ENCODE measurements at places on chromosomes 16 and 17. TPM values are rescaled to one million over a fixed set of nuclear protein-coding genes. Genes with fewer than 3 reads are reported as not detected.

NAGPA gene
- 14.6 TPM for polyA plus RNA-seq

IRX5 gene
- polyA plus RNA-seq = 6.0 TPM

ZNF750 gene
- polyA plus RNA-seq = 1.6 TPM

CFAP97D1 gene
- not detected for polyA plus RNA-seq

CRHR1 gene
- polyA plus RNA-seq = not detected

PIPOX gene
- polyA plus RNA-seq = 10.4 TPM

TBC1D3C gene
- not detected for polyA plus RNA-seq

DNA sequence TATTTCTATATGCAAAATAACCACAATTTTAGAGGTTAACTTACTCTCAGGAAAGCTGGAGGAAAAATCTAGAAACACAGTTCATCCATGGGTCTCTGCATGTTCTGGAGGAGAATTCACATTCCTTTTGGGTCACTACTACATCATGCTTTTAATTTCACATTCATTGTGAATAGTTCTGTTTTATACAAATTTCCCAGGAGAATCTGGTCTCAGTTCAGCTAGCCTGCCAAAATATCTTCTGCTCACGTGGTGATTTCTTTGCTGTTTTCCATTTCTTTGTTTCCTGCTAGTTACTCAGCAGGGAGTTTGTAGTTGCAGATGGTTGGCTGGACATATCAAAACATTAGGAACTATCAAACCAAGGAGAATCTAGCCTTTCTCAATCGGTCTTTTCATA, at the start of gene ABCA9:
Gene ABCA9 (minus strand): TSS at position 106 of the 400 bp plus-strand sequence. CDS start 9,801 bp downstream, outside the sequence.
- DNase-seq = no peak

- no peak for DNase-seq
These were observed 30.2 kb downstream of the XPO6 start for GRCh38 chr16:28181515-28181914.

DNA sequence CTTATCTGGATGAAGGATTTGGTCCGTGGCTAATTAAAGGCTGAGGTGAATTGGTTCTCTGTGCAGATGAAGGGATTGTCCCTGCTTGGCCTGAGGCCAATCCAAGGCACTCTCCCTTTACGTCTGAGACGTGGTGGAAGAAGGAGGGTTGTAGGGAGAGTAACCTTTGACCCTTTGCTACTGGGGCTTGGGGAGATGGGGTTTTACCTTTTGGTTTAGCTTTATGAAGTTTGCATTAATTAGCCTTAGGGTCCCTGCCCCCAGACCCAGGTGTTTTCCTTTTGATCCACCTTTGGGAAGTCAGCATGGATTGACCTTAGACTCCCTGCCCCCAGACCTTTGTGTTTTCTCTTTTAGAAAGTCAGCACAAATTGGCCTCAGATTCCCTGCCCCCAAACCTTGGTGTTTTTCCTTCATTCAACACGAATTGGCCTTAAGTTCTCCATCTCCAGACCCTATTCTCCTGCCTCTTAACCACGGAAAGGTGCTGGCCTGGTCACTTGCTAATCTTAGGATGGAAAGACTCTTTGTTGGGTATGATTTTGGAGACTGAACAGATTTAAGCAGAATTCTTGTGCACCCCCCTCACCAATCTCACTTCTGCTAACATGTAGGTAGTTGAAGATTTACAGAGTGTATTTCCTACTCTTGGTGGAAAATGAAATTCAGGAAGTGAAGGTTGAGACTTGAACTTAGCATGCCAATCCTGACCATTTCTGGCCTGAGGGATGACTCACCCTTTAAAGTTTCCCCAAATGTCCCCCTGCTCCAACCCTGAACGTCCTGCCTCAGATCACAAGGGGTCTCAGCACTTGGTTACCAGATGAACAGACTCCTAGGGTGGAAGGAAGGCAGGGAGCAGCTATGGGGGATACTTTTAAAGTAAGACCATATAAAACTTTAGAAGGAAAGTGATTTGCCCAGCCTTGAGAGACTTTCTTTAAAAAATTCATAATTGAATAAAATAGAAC, 23.1 kb upstream of the MMD start:
- no peak for DNase-seq

DNA sequence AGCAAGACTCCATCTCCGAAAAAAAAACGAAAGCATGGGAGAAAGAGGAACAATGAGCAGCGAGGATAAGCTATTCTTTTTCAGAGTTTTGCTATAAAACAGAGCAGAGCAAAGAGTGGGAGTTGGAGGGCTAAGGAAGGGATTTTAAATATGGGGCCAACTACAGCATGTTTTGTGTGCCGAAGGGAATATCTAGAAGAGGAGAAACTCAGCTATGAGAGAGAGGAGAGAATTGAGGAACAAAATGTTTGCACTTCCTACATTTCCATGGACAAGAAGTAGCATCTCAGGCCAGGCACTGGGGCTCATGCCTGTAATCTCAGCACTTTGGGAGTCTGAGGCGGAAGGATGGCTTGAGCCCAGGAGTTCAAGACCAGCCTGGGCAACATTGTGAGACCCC, 13.1 kb upstream of the GRB2 start:
- no peak for DNase-seq

- no peak for DNase-seq
These were observed 9.2 kb downstream of the TBC1D16 start for GRCh38 chr17:80026359-80027042.

- peak; percentile 33 for DNase-seq
These were observed 3.7 kb upstream of the MYL4 start for GRCh38 chr17:47205419-47205963.

DNA sequence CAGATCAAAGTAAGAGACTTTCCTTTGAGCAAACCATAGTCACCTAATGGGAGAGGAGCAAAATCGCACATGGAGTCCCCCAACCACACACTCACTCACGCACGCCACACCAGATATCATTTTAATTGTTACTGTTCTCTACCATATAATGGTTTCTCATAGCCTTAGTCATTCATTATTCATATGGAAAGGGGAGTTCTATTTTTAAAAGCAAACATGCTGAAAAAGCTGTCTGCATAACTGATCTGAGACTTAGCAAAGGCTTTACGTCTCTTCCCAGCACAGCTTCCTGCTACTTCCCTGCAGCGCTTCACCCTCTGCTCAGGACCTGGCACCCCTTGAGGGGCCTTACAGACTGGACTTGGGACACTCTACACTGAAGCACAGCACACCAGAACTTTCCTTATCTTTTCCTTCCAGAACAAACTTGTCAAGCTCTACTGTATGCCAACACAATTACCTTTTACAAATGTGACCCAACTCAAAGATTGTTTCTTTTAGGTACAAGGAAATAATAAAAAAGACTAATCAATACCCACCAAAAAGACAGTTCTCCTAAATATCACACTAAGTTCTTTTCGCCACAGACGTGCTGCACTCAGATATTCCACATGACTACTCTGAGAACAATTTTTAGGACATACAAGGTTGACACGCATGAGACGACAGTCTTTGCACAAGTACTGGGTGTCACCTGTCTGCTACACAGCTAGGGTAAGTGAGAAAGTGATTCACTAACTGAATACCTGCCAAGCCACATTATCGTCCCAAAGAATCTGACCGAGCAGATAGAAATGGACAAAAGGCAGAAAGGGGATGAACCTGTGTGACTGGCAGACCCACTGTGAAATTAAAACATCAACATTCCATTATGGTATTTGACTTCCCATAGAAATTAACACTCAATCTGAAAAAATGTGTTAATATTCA, 21.5 kb downstream of the SRP68 start:
- DNase-seq = no peak

DNA sequence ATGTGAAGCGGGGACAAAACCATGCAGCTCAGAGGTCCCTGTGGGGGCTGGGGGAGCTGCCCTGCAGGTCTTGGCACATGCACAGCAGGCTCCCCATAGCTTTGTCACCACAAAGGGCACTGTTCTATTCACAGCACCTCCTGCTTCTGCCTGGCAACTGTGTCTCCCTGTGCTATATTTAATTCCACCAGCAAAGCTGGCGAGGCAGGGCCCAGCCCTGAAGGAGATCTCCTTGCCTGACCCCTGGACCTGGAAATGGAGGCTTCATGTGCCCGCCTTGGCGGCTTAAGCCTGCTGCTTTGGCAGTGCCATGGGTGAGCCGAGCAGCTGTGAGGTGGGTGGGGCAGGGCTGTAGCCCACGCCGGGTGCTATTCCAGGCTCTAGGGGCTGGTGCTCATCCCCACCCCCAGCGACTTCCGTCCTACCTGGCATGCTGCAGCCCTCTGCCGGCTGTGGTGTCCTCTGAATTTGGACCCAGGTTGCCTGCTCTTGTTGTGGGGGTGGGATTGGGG, 6.8 kb downstream of the LDHD start:
- no peak for DNase-seq

DNA sequence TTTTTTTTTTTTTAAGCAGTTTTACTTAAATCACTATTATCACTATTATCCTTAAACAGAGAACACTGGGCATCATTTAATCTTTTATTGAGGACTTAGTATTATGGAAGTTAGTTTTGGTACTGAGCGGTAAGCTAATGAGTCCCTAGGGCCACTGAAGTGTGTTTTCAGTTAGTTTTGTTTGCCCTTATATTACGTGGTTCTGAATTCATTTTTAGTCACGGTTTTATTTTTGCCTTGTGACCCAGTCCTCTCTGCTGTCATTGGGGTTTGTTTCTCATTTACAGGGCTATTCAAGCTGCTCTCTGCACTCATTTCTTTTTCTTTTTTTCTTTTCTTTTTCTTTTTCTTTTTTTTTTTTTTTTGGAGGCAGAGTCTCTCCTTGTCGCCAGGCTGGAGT, 17.3 kb downstream of the RABEP1 start:
- DNase-seq = no peak

- no peak for DNase-seq
These were observed 15.8 kb upstream of the ZNF19 start for GRCh38 chr16:71504901-71505300.

GRCh38 chr17:76872221-76872873, 4.1 kb downstream of the MGAT5B start:
- DNase-seq = no peak

DNA sequence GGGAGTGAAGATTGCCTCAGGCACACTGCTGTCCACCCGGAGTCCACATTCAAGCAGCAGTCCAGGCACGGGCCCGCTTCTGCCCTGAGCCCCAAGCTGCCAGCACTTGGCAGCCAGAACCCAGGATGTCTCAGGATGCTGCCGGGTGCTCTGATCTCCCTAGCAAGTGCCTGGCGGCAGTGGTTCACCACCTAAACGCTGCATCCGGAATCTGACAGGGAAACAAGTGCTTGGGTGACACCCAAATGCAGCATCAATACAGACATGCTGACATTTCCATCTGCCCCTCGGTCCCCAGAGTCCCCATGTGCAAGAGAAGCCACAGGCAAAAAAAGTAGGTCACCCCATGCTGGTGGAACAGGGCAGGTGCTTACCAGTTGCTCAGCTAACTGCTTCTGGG, 197.1 kb upstream of the RPL38 start:
- no peak for DNase-seq

DNA sequence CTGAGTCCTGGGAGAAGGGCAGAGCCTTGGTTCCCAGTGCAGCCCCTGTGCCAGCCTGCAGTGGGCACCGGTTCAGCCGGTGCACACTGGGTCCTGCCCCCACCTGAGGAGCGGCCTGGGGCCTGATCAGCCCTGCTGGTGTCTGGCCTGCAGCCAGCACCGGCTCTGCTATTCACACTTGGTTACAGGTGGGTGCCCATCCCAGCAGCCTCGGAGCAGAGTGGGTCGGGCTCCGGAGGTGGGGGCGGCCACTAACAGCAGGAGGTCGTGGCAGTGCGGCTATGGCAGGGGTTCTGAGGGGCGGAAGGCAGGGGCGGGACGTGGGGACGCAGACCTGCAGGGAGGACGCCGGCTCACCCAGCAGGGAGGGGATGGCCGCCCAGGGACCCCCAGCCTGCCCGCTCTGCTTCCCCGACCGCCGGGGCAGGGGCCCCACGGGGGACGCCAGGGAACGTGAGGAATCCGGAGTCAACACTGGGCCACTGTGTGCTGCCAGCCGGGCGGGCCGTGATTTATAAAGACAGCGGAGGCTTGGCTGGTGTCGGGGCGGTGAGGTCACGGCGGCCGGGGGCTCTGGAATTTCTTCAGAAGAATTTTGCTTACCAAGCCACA, 20.3 kb downstream of the METRNL start:
- DNase-seq = no peak

DNA sequence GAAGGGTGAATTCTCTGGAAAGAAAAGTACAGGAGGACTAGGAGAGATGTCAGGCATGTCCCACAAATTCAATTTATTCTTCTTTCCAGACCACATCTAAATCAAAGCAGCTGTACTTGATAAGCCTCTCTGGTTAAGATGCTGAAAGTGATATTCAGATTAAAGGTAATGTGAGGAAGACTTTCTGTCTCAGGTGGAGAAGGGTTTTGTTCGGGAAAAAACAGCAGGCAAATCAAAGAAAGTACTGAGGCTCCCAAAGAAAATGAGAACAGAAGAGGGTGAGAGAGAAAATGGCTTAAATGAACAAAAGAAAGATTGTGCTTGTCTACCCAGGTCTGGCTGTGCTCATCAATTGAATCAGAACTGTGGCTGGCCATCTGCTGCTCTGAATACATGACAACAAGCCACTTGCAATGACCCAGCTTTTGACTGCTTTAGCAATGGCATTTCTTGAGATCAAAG, 55.6 kb downstream of the MMD start:
- DNase-seq = no peak

DNA sequence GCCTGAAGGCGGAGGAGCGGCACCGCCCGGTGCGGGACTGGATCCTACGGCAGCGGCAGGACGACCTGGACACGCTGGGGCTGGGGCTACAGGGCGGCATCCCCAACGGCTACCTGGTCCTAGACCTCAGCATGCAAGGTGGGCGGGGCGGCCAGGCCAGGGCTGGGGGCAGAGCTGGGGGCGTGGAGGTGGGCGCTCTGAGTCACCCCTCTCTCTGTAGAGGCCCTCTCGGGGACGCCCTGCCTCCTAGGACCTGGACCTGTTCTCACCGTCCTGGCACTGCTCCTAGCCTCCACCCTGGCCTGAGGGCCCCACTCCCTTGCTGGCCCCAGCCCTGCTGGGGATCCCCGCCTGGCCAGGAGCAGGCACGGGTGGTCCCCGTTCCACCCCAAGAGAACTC, 7.9 kb downstream of the MSLN start:
- DNase-seq = no peak

GRCh38 chr16:80946481-80946880, 60.2 kb downstream of the CMC2 start:
- DNase-seq = no peak

DNA sequence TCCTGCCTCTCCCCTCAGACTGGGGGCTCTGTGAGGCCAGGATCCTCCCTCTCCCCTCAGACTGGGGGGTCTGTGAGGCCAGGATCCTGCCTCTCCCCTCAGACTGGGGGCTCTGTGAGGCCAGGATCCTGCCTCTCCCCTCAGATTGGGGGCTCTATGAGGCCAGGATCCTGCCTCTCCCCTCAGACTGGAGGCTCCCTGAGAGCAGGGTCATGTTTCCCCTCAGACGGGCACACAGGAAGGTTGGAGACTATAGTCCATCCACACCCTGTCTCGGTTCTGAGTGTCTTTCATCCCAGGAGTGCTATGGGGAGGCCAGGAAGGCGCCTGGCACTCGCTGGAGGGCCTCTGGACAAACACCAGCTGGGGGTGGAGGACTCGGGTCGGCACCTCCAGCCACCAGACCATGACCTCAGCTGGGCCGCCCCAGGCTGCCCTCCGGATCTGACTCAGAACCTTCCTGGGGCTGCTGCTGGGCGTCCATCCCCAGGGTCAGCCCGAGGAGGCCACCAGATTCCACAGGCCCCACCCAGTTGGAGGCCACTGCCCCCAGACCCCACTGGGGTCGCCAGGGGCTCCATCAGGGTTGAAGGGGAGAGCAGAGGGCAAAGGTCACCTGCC, 21.9 kb upstream of the DLX4 start:
- DNase-seq = no peak

- no peak for DNase-seq
These were observed 57.4 kb downstream of the SYNRG start for GRCh38 chr17:37551788-37552187.

GRCh38 chr17:66684731-66685130, 150.2 kb upstream of the CACNG5 start:
- no peak for DNase-seq

Measured in renal cortex interstitium (tissue), 15 donors.